ENCODE measurements at places on chromosomes 2 and 18.

- no peaks in the 10 kb centered on the region for H3K36me3 ChIP-seq
- no peak overlapping the region for H3K27ac ChIP-seq
- no peaks in the 10 kb centered on the region for H3K4me1 ChIP-seq
- no peak for DNase-seq
- H3K27me3 ChIP-seq, result peaks cover 6% of the 10 kb centered on the region
- H3K4me3 ChIP-seq, result no peak overlapping the region
Observed at GRCh38 chr18:59779979-59780378, 82.8 kb upstream of the CCBE1 start.

GRCh38 chr2:20361893-20362292 lies 11.2 kb upstream of the PUM2 start:
- peaks cover 21% of the 10 kb centered on the region for H3K4me1 ChIP-seq
- no peak overlapping the region for H3K4me3 ChIP-seq
- H3K36me3 ChIP-seq, result no peaks in the 10 kb centered on the region
- H3K27ac ChIP-seq, result no peak overlapping the region
- H3K27me3 ChIP-seq, result no peaks in the 10 kb centered on the region

GRCh38 chr2:104976603-104977120 lies 61.2 kb upstream of the MRPS9 start:
- peak; percentile 31 for DNase-seq
- peak overlapping the region; percentile 40 for H3K4me3 ChIP-seq
- H3K27ac ChIP-seq, result no peak overlapping the region
- H3K4me1 ChIP-seq, result peaks cover 16% of the 10 kb centered on the region
- H3K36me3 ChIP-seq, result no peaks in the 10 kb centered on the region

DNA sequence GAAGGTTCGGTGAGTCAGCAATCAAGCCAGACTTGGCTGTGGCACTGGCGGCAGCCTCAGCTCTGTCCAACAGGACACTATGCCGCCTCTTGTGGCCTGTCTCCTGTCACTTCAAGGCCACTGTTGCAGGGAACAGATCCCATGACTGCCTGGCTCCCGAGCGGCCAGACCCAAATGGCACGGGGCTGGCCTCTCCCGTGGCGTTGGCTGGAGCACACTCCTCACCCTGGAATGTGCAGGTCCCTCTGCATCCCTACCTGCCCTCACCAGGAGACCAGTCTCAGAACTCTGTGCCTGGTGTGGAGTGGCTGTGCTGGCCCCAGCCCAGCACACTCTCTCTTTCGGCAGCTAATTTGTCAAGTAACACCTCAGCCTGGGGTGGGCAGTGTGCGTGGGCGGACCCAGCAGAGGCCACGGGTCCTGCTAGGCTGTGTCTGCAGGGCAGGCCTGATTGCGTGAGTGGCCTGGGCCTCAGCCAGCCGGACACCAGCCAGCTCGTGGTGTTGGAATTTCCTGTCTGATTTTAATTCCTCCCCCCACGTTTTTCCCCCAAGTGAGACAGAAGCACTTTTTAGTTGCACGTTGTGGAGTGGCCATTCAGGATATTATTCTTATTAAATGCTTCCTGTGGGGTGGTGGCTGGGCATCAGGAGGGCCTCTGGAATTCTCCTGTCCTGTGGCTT lies 179.3 kb downstream of the GLI2 start:
- no peaks in the 10 kb centered on the region for H3K4me1 ChIP-seq
- no peak for DNase-seq
- H3K4me3 ChIP-seq, result no peak overlapping the region
- H3K36me3 ChIP-seq, result no peaks in the 10 kb centered on the region
- H3K27me3 ChIP-seq, result no peaks in the 10 kb centered on the region

DNA sequence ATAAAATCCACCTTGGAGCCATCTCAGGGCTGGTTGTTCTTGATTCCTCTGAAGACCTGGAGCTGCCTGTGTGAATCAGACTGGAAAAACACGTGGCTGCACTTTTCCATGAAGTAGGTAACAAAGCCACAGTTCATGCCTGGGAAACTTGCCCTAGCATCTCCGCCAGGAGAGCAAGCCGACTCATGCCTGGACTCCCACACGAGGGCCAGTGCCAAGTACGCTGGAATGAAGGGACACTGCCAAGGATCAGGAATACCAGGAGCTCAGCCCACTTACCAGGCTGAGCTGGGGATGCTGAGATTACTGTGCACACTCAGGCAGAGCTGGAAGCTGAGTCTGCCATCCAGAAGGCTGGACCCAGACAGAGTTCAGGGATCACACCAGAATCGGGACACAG lies 10.9 kb upstream of the FHL2 start:
- H3K4me3 ChIP-seq, result no peak overlapping the region
- peaks cover 19% of the 10 kb centered on the region for H3K27me3 ChIP-seq
- H3K36me3 ChIP-seq, result no peaks in the 10 kb centered on the region
- peaks cover 2% of the 10 kb centered on the region for H3K4me1 ChIP-seq

DNA sequence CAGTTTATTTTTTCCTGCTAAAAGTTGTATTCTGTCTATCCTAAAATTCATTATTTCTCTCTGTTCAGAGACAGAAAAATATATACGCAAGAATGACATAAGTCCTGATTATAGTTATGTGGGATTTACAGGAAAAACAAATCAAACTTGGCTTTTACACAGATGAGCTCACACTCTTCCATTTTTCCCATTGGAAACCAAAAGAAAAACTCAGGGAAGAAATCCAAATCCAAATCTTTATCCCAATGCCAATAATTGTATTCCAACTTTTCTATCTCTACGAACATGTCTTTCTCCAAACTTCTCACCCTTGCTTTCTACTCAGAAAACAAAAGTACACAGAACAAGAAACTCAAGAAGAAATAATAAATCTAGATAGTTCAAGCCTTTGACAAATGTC lies 249.1 kb upstream of the TMEFF2 start:
- H3K27me3 ChIP-seq, result no peaks in the 10 kb centered on the region
- DNase-seq, result no peak
- no peaks in the 10 kb centered on the region for H3K36me3 ChIP-seq
- no peak overlapping the region for H3K4me3 ChIP-seq

DNA sequence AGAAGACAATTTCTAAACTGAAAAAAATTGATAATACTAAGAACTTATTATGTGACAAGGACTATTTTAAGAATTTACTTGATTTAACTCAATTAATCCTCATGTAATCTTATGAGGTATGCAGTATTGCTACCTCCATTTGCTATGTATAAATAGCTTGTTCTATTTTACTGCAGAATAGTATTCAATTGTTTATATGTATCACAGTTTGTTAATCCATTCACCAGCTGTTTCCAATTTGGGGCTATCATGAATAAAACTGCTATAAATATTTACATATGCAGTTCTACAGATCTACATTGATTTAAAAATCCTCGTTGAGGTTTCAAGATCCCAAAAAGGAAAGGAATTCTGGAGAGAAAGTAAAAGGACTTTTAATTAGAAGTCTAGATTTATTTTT lies 54.8 kb upstream of the DOCK10 start:
- H3K27ac ChIP-seq, result no peak overlapping the region
- H3K36me3 ChIP-seq, result no peaks in the 10 kb centered on the region
- no peak for DNase-seq
- no peaks in the 10 kb centered on the region for H3K27me3 ChIP-seq
- no peak overlapping the region for H3K4me3 ChIP-seq

GRCh38 chr2:217160978-217161973 lies 301.4 kb upstream of the TNP1 start:
- no peaks in the 10 kb centered on the region for H3K36me3 ChIP-seq
- peaks cover 25% of the 10 kb centered on the region for H3K4me1 ChIP-seq
- peak overlapping the region; percentile 51 for H3K4me3 ChIP-seq
- peaks cover 20% of the 10 kb centered on the region for H3K27me3 ChIP-seq

DNA sequence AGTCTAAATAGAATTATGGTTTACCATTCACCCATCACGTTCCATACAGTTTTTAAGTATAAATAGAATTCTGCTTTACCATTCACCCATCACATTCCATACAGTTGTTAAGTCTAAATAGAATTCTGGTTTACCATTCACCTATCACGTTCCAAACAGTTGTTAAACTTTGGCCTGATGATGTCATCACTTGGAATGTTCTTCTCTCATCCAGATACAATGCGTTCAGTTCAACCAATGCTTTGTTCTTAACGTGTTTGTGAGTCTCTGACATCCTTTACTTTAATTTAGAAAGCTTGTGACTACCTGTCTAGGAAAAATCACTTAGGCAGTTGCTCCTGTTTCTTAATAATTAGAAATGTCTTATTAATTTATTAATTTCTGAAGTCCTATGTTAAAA lies 236.3 kb upstream of the RASGRP3 start:
- H3K27ac ChIP-seq, result no peak overlapping the region
- H3K36me3 ChIP-seq, result no peaks in the 10 kb centered on the region
- no peak overlapping the region for H3K4me3 ChIP-seq
- no peaks in the 10 kb centered on the region for H3K4me1 ChIP-seq
- no peak for DNase-seq

- H3K4me3 ChIP-seq, result no peak overlapping the region
- H3K4me1 ChIP-seq, result no peaks in the 10 kb centered on the region
- H3K27me3 ChIP-seq, result no peaks in the 10 kb centered on the region
- DNase-seq, result no peak
Observed at GRCh38 chr2:171447675-171448074, 13.6 kb downstream of the DCAF17 start.

DNA sequence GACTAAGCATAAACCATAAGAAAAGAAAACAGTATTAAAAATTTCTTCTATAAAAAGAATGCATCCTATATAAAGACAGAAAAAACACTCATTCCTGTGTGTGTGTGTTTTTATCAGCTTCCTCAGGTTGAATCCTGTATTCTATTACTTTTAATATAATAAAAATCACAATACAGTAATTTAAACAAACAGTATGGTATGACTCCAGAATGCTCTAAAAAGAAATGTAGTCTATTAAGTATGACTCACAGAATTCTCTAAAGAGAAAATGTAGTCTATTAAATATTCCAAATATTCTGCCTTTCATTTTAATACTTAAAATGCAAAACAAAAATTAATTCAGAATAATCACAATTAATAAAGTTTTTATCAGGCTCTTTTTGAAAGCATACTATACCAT lies 19.8 kb downstream of the CCDC88A start:
- no peaks in the 10 kb centered on the region for H3K4me1 ChIP-seq
- no peak overlapping the region for H3K4me3 ChIP-seq
- no peaks in the 10 kb centered on the region for H3K27me3 ChIP-seq
- DNase-seq, result no peak

DNA sequence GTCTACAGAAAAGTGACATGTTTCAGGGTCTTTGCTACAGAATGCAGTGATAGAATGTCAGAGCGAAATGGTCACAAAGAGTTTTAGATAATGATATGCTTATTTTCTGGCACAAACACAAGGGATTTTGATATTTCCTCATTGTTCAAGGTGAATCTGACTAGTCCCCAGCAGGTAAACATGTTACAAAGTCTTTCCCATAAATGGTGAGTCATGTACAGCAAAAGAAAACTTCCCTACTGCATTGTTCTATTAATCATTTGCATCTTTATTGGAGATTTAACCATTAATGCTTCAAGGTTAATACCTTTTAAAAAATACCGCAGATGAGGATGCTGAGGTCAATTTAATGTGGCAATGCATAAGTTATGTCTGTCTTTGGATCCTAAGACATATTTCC lies 19.1 kb upstream of the TRIB2 start:
- H3K4me3 ChIP-seq, result no peak overlapping the region
- DNase-seq, result no peak
- H3K27ac ChIP-seq, result no peak overlapping the region
- peaks cover 21% of the 10 kb centered on the region for H3K4me1 ChIP-seq

- H3K27ac ChIP-seq, result no peak overlapping the region
- DNase-seq, result no peak
- no peaks in the 10 kb centered on the region for H3K4me1 ChIP-seq
- peaks cover 5% of the 10 kb centered on the region for H3K27me3 ChIP-seq
- no peak overlapping the region for H3K4me3 ChIP-seq
Observed at GRCh38 chr2:97005353-97005752, 19.0 kb upstream of the FAM178B start.

DNA sequence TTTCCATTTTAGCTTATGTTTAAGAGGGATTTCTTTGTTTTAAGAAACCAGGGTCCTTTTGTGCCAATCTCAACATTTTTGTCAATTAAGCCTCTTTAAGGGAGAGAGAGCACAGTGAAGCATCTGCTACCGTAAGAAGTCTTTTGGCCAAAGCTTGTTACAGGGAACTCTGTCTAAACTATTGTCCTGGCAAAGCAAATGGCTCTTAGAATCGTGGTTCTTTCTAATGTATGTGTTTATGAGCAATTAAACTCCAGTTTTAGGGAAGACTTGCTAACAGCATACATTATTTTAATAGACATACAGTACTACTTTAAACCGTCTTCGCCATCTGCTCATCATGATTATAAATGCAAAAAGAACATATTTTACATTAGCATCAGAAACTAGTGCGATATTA lies 202.1 kb downstream of the CDCA7 start:
- no peaks in the 10 kb centered on the region for H3K4me1 ChIP-seq
- no peaks in the 10 kb centered on the region for H3K36me3 ChIP-seq
- peaks cover 10% of the 10 kb centered on the region for H3K27me3 ChIP-seq
- no peak overlapping the region for H3K27ac ChIP-seq
- no peak overlapping the region for H3K4me3 ChIP-seq

DNA sequence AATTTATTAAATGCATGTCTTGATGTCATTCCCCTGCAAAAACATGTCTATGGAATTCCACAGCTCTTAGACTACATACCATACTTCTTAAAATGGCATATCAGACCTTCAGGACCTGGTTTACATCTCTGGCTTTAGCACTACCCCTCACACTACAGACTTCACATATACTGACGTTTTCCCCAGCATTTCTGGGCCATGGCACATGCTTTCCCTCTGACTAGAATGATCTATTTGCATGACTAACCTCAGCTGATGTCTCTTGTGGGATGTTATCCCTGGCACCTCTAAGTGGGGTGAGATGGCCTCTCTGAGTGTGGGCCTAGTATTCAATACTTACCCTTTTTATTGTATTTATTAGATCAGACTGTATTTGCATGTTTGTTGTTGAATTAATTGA lies 381.6 kb downstream of the ERBB4 start:
- no peak for DNase-seq
- no peaks in the 10 kb centered on the region for H3K36me3 ChIP-seq
- H3K27ac ChIP-seq, result no peak overlapping the region
- no peaks in the 10 kb centered on the region for H3K4me1 ChIP-seq

DNA sequence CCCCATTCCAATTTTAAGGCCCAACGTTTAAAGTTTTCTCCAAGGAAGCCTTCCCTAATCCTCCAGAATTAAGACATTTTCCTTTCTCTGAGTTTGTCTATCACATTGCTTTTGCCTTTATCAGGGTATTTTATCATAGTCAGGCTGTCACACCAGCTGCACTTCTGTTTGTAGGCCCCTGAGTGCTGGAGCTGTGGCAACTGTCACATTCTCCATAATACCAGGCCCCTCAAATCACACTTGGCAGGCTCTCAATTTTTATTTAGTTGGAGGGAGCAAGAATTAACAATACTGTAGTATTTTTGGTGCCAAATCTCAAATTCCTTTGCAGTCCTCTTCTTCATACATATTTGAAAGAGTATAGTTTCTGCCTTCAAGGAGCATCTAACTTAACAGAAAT lies 122.2 kb downstream of the FSHR start:
- no peaks in the 10 kb centered on the region for H3K27me3 ChIP-seq
- H3K4me1 ChIP-seq, result no peaks in the 10 kb centered on the region
- H3K4me3 ChIP-seq, result no peak overlapping the region
- no peak overlapping the region for H3K27ac ChIP-seq
- no peaks in the 10 kb centered on the region for H3K36me3 ChIP-seq

Measured in activated naive CD8-positive, alpha-beta T cell treated with anti-CD3 and anti-CD28 coated beads, Interleukin-2, amount 50 U/mL, for 24 hours (primary cell).